Right ventricle myocardium superior (tissue), 1 donor: ENCODE measurements at places on chromosomes 6 and 20. TPM values are rescaled to one million over a fixed set of nuclear protein-coding genes. Genes with fewer than 3 reads are reported as not detected.

The HNF4A gene
- not detected for total RNA-seq

The MMP24 gene
- 0.13 TPM for total RNA-seq

GRCh38 chr6:89138173-89138572, 7.7 kb upstream of the PM20D2 start:
- DNase-seq, result no peak

The GRM1 gene
- 2.2 TPM for total RNA-seq

DNA sequence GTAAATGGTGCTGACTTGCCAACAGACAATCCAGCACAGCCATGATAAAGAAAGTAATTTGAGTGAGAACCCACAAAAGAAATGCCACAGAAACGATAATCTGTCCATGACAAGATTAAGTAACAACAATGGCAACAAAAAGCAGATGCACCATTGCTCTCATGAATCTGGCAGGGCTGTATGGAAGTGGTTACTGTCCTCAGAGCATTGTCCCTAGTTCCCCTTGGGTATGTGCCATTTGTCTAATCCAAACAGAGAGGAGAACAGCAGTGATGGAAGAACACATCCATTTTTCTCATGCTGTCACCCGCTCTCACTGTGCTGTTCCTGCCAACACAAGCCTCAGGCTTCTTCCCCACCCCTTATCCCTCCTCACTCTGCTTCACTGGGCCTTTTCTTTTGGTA, 65.8 kb downstream of the REV3L start:
- no peak for DNase-seq

The FNDC1 gene
- total RNA-seq, result 1.2 TPM

The LST1 gene
- 5.5 TPM for total RNA-seq

The TGM3 gene
- total RNA-seq, result not detected

DNA sequence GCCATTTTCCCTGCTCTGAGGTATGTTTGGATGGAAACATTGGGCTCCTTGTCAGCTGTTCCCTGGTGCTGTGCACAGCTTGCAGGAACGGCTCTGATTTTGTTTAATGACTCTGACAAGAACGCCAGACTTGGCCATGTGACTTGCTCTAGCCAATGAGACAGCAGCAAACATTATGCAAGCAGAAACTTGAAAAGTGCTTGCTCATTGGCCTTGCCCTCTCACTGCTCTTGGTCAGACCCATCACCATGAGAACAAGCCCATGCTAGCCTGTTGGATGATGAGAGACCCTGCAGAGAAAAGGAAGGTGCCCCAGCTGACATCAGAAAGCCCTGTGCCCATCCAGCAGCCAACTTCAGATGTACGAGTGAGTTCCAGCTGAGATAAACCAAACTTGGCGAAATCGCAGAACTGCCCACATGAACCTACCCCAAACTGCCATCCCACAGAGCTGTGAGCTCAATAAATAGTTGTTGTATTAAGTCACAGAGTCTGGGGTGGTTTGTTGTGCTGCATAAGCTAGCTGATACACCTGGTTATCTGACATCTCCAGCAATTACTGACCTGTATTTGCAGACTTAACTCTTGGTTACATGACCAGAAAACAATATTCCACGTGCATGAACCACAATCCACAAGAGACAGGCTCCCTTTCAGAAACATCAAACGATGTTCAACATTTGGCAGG, 96.9 kb downstream of the JPH2 start:
- DNase-seq, result no peak

The FHL5 gene
- total RNA-seq, result 7.2 TPM

DNA sequence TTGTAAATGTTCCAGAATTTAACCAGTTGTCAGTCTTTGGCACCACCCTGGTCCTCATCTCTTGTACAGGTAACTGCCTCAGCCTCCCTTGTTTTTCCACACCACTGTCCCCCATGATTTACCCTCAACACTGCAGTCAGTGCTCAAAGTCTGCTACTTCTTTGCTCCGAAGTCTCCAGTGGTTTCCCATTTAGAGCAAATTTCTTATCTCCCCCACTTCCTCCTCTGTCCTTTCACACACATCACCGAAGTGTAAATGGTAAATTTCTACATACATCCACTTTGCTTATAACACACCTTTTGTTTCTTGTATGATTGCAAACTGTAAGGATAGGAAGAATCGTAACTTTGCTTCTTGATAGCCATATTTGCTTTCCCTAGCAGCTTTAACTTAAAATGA, 115.3 kb downstream of the JARID2 start:
- no peak for DNase-seq

GRCh38 chr6:40282986-40283385, 304.2 kb downstream of the LRFN2 start:
- no peak for DNase-seq

DNA sequence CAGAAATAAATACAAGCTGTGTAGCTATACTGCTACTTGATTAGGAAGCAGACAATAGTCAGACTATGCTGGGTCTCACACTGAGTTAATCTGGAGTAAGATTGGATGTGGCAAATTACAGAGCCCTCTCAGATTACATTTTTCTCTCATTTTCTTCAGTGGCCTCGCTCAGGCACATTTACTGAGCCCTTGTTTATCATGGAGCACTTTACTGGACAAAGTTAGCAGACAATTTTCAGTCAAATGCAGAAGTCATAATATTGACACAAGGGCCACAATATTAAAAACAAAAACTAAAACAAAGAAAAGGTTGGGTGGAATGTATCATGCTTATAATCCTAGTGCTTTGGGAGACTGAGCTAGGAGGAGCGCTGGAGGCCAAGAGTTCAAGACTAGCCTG, 95.0 kb upstream of the MAP3K7 start:
- DNase-seq, result no peak
